Astrocyte (in vitro differentiated cells and primary cell): ENCODE measurements at places on chromosomes 7 and 10. TPM values are rescaled to one million over a fixed set of nuclear protein-coding genes. Genes with fewer than 3 reads are reported as not detected.
A peak's percentile ranks its signal among the peaks of the same experiment; 100 is the strongest.

DNA sequence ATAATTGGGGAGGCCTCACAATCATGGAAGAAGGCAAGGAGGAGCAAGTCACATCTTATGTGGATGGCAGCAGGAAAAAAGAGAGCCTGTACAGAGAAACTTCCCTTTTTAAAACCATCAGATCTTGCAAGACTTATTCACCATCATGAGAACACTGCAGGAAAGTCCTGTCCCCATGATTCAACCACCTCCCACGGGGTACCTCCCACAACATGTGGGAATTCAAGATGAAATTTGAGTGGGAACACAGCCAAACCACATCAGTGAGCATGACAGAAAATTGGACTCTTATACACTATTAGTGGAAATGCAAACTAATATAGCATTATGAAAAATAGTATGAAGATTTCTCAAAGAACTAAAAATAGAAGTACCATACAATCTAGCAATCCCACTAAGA is 271.2 kb downstream of the MAGI2 start:
- H3K4me1 ChIP-seq: peaks cover 5% of the 10 kb centered on the region
- no peaks in the 10 kb centered on the region for H3K27me3 ChIP-seq
- no peak overlapping the region for H3K4me3 ChIP-seq
- H3K27ac ChIP-seq: no peak overlapping the region
- H3K36me3 ChIP-seq: no peaks in the 10 kb centered on the region

- DNase-seq: no peak
- no peaks in the 10 kb centered on the region for H3K36me3 ChIP-seq
- H3K4me3 ChIP-seq: no peak overlapping the region
These were observed 13.9 kb downstream of the PLEKHA1 start for GRCh38 chr10:122388287-122388997.

The TACR2 gene
- total RNA-seq: not detected in 2 replicates

GRCh38 chr7:114843102-114843501 is 78.8 kb upstream of the MDFIC start:
- no peak overlapping the region for H3K27ac ChIP-seq
- DNase-seq: no peak

The LIPJ gene
- not detected in 2 replicates for total RNA-seq

DNA sequence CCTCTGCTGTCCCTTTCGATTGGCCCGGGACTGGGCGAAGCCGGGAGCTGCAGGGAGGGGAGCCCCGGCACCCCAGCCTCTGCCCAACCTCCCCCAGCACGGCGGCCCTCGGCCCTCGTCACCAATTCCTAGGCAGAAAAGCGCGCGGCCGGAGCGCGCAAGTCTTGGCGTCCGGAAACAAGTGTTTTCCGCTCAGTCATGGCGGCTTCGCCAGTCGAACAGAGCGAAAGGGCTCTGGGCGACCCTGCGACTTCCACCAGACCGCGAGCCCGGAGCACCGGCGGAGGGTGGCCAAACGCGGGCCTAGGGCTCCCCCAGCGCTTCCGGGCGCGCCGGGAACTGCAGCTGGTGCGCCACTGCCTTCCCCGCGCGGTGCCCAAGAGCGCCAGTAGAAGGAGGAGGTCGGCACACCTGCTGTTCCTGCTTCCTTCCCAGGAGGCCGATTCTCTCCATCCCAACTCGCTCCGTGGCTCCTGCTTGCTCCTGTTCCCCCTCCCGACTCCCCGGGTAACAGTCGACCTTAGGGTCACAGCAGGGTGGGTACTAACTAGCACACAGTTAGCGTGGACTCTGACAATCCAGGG is 729.9 kb downstream of the ZWINT start:
- peaks cover 12% of the 10 kb centered on the region for H3K4me1 ChIP-seq
- peak overlapping the region; percentile 65 for H3K4me3 ChIP-seq
- peaks cover 18% of the 10 kb centered on the region for H3K27me3 ChIP-seq
- no peak overlapping the region for H3K27ac ChIP-seq

The ZNF117 gene
- total RNA-seq: 6.7 and 10.2 TPM in 2 replicates

GRCh38 chr10:88194041-88194887 is 330.8 kb downstream of the PTEN start:
- no peaks in the 10 kb centered on the region for H3K4me1 ChIP-seq
- H3K27ac ChIP-seq: no peak overlapping the region
- no peaks in the 10 kb centered on the region for H3K27me3 ChIP-seq
- H3K4me3 ChIP-seq: no peak overlapping the region

The PLXNA4 gene
- 3.3 and 4.3 TPM in 2 replicates for total RNA-seq

The DYNC1I1 gene
- total RNA-seq: 3.2 TPM in 2 replicates

The PSPH gene
- total RNA-seq: 69.2 and 72.7 TPM in 2 replicates

DNA sequence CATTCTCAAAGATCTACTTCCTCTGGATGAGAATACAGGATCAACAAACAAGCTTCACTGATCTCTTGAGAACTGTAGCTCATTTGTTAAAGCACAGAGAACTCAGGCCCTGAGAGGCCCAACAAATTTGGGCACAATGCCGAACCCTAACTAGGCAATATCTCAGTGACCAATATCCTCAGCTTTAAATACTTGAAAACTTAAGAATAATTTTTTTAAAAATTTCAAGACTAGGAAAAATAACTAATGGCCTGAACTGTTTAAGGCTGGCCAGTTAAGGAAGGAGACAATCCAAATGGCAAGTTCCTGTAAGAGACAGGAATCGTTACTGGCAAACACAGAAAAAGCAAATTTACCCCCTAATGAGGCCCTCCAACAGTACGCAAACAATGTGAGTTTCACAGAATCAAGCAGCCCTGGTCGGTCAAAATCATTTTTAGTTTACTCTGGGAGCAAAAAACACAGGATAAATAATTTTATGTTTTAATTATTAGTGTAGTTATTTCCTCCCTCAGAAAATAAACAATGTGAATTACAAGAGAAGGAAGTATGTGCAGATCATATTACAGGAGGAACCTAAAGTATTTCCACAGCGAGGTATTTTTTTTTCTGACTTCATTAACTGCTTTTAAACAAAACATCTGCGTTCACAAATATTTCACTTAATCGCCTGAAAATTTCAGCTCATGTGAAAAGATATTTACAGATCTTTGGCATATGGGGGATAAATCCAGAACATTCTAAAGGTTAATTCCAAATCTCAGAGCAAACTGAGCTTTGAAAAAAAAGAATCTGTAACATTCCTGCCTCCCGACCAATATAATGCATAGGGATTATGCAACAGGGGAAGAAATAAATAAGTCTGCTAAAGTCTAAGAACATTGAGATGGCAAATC is 39.5 kb downstream of the NT5C2 start:
- H3K27ac ChIP-seq: peak overlapping the region; percentile 60
- H3K4me3 ChIP-seq: no peak overlapping the region
- H3K27me3 ChIP-seq: no peaks in the 10 kb centered on the region
- peak; percentile 36 for DNase-seq
- H3K4me1 ChIP-seq: peaks cover 23% of the 10 kb centered on the region
